ENCODE measurements at places on chromosomes 1 and 21.
A peak's percentile ranks its signal among the peaks of the same experiment; 100 is the strongest.

DNA sequence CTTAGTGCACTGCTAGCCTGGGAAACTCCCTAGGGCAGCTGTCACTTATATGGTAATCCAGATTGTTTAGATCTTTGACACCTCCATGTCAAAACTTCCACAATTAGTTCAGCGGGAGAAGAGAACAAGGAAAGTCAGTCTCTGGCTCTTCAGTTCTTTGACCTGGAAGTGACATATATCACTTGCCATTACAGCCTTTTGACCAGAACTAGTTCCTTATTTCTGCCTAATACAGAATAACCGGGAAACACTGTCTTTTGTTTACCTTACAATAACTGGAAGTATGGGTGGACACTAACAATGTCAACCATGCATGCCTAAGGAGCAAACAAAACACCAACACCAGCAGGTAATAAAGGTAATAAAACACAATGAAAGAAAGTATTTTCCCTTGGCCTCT lies 68.3 kb downstream of the C4BPA start:
- no peak for DNase-seq

DNA sequence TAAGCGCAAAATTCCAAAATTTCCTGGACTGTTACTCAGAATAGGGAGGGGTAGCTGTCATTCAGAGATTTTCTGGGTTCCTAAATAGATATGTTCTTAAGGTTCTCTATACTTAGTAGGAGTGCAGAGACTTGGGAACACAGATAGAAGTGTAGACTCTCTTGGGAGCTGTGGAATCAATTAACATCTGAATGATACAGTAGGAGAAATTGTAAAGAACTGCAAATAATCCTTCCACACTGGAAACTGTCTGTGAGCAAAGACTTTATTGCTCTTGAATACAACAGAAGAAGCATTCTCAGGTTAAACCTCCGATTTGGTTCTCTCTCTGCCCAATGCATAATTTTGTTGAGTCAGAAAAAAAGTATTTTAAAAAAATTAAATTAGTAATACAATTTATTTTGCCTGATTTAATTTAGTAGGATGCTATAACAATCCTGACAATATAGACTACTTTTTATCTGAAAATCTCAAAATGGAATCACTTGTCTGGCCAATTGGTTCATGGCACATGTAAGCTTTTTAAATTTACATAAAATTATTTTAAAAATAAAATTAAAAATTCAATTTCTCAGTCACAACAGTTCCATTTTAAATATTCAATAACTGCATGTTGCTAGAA lies 1754.3 kb downstream of the PLA2G4A start:
- DNase-seq = no peak

DNA sequence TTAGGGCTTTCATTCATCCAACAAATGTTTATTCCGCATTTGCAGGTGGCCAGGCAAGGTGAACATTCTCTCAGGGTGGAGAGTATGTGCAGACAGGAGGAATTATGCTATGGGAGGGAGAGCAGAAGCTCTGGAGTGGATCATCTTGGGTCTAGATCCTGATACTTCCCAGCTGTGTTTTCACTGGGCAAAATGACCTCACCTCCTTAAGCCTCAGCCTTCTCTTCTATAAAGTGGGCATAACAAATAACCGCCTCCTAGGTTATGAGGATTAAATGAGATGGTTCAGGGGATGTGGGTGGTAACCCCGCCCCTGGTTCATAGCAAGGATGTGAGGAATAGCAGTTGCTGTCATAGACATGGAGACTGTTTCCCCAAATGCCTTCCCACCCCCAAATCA lies 1.7 kb upstream of the TMEM51 start:
- DNase-seq = no peak

- DNase-seq = no peak
Observed at GRCh38 chr1:81702903-81703302, 97.8 kb upstream of the ADGRL2 start.

- DNase-seq = no peak
Observed at GRCh38 chr1:154865442-154866256, 4.4 kb downstream of the KCNN3 start.

DNA sequence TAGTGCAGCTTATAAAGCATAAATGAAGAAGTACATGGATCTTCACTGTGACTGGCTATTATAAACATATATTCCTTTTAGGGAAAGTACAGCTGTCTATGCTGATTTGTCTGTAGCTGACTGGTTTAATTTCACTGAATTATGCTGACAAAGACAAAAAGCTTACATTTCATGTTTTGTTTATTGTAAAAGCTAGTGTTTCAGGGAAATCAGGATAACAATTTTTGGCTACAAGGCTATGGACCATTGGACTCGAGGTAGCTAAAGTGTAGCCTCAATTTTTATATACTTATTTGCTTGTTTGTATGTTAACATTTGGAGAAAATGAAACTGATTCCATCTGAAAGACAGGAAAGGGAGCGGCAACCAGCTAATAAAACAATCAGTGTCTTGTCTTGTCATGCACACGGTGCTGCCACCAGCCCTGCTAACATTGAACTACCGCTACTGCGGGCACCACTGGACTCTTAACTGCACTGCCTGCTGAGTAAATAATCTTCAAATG lies 480.2 kb downstream of the COL11A1 start:
- no peak for DNase-seq

DNA sequence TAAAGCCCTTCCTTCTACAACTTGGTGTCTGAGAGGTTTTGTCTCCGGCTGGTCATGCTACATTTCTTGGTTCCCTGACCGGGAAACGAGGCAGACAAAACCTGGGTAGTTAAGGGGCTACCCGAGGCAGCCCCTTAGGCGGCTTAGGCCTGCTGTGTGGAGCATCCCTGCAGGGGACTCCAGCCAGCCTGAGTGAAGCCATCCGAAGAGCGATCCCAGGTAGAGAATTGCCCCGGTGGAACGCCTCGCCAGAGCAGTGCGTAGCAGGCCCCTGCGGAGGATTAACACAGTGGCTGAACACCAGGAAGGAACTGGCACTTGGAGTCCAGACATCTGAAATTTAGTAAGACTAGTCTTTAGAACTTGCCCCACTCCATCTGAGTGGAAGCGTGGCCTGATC lies 21.2 kb upstream of the MYOCOS start:
- no peak for DNase-seq

DNA sequence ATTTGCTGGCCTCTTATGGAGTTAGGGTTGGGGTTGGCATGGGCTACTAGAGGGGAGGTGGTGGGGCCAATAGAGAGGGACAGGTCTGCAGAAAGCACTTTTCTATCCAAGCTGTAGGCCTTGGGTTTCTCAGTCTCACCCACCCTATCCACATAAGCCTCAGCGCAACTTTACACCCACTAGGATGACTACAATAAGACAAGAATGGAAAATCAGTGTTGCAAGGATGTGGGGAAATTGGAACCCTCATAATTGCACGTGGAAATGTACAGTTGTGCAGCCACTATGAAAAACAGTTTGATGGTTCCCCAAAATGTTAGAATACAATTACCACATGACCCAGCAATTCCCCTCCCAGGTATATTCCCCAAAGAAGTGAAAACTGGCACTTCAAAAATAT lies 14.0 kb upstream of the GSTM4 start:
- no peak for DNase-seq

DNA sequence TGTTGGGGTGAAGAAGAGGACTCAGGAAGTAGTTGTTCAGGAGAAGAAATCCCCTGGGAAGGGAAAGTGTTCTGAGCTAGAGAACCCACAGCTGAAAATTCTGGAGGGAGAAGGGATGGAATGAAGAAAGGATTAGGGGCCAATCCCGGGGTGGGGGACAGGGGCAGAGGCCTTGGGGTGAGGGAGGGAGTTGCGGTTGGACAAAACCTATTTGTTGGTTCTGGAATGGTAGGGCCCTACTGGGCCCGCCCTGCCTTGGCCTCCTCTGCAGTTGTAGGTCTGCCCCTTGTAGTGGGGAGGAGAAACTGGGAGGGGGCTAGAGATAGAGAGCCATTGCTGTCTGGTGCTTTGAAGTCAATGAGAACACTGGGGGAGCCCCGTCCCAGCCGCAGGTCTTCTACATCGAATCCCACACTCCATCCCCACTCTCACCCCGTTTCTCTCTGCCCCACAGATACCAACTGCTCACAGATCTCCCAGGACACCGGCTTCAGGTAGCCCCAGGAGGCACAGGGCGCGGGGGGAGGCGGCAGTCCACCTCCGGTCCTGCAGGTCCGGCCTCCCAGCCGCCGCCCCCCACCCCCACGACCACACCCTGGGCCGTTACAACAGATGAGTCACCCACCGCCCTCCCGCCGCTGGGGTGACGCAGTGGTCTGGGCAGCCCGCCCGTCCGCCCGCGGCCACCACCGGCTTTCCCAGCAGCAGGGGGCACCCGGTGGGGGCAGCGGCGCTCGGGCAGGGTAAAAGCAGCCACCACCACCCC lies 1.1 kb downstream of the TAGLN2 start:
- peak; percentile 37 for DNase-seq

GRCh38 chr1:116990612-116991151 lies 10.9 kb upstream of the CD101 start:
- DNase-seq = no peak

- no peak for DNase-seq
Observed at GRCh38 chr1:33414879-33415278, 16.0 kb downstream of the PHC2 start.

DNA sequence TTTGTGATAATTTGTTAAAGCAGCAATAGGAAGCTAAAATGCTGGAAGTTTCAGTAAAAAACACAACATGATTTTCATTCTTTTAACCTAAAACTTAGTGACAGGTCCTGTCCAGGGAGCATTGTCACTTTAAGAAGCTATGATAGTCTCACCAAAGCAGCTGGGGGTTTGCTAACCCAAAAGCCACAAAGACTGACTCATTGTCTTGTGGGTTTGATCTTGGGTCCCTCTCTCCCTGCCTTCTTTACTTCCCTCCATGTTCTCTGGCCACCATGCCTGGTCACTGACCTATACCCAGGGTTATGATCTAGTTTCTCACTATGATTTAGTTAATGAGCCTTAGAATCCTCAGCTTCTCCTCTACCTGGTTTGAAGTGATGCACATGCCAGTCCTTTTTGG lies 213.5 kb upstream of the PTGFR start:
- no peak for DNase-seq

- no peak for DNase-seq
Observed at GRCh38 chr1:242524571-242525359, at the start of gene PLD5. PLD5 (minus strand) TSS chr1:242524697.

GRCh38 chr1:20682571-20683236 lies 21.5 kb upstream of the DDOST start:
- no peak for DNase-seq
